NCI-H460 (cell line): ENCODE measurements at places on chromosomes 4 and X. TPM values are rescaled to one million over a fixed set of nuclear protein-coding genes. Genes with fewer than 3 reads are reported as not detected.

DNA sequence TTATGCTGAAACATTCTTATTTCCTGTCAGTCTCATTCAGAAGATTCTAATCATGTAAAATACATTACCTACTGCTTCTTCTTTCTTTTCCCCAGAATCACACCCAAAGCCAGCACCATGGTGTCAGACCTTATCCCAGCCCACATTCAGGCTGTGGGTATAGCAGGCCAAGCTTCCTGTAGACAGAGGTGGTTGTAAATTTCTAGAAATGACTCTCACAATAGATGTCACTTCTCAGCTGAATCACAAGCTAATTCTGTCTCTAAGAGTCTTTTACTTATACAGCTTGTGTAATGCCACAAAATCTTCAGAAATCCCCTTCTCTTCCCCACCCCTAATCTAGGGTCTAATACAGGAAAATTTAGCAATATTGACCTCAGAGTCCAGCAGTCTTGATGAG, 239.6 kb downstream of the PARM1 start:
- no peak for DNase-seq

DNA sequence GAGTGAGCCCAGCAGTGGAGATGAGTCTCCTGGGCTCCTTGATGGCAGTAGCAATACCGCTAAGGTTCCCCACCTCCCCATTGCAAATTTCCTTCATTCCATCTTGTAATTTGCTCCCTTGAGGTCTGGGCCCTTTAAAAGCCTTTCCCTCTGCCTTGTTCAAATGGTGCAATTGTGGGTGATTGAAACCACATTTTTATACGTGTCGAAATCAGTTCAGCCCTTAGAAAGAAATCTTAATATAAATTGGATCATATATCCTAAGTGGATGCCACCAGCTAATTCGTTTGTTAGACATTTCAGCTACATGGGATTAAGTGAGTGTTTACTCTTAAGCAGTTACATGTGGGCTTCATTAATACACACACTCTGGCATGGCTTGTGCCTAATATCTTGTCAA, 68.6 kb downstream of the NHS start:
- DNase-seq: no peak

DNA sequence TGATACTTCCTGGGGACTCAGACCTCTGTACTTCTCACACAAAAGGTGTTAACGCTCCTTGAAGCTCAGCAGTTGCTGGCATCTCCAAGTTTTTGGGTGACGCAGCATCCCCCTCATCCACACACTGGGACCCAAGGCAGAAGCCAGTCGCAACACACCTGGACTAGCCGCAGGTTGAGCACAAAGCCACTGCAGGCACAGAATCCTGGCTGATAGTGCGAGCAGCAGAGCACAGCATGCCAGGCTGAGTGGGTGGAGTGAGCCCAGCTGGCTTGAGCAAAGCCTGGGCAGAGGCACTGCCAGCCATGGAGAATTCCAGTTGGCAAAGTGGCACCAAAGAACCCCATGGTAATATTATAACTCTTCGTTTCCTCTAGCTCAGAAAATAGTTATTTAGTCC, 873.2 kb upstream of the NDST4 start:
- no peak for DNase-seq

GRCh38 chr4:122783301-122784215, 43.1 kb upstream of the FGF2 start:
- peak; percentile 73 for DNase-seq

The F8 gene
- total RNA-seq: 3.4 and 5.3 TPM in 2 replicates
